ENCODE measurements at places on chromosomes 6 and 20. TPM values are rescaled to one million over a fixed set of nuclear protein-coding genes. Genes with fewer than 3 reads are reported as not detected.

DNA sequence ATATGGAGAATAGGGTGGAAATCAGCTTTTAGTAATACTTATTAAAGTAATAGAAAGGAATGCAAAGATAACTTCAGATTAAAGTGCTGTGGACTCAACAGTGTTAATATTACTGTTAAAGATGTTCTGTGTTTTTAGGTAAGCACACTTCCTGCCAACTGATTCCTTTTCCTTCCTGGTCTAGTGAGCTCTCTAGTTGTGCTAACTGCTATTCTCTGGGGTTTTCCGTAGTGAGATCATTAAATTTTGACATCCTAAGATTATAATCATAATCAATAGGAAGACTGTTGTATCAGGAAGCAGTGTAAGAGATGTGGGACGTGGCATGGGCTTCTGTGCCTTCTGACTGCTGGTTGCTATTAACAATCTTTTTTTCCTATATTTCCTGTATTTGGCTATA is 1.2 kb upstream of the TMEM217 start:
- H3K27me3 ChIP-seq = no peaks in the 10 kb centered on the region
- H3K36me3 ChIP-seq = peaks cover under 1% of the 10 kb centered on the region
- peak overlapping the region; percentile 87 for H3K27ac ChIP-seq
- no peak for DNase-seq

DNA sequence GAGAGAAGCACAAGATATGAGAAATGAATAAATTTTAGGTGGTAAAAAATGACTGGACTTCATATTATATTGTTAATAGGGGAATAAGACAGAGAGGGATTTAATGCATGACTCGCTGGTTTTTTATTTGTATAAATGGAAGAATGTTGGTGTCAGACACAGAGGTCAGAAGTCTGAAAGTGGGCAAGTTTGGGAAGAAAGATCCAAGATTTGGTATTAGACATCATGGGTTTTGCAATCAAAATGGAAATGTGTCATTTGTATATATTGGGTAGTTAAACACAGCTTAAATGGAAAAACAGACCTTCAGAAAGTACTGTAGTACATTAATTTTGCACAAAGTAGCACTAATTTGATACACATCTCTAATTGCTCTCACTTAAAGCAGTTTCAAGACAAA is 96.2 kb downstream of the EYA4 start:
- DNase-seq = no peak
- no peak overlapping the region for H3K27ac ChIP-seq
- H3K4me1 ChIP-seq = no peaks in the 10 kb centered on the region
- no peak overlapping the region for H3K4me3 ChIP-seq
- no peaks in the 10 kb centered on the region for H3K27me3 ChIP-seq

DNA sequence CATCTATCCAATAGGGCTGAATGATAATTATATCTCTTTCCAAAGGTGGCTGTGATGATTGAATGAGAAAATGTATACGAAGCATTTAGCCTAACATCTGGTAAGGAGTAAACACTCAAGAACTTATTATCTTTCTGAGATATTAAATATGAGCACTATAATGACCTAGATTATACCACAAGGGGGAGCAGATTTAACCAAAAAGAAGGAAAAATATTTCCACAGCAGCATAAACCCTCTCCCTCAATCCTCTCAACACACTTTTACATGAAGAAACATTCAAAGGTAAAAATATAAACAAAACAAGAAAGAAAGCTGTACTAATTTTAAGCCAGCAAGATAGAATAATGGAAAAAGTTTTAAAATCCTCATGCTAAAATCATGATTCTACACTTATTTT is 68.4 kb downstream of the SHPRH start:
- peaks cover 30% of the 10 kb centered on the region for H3K36me3 ChIP-seq
- no peak overlapping the region for H3K27ac ChIP-seq
- H3K4me3 ChIP-seq = no peak overlapping the region
- no peaks in the 10 kb centered on the region for H3K4me1 ChIP-seq
- H3K27me3 ChIP-seq = no peaks in the 10 kb centered on the region

DNA sequence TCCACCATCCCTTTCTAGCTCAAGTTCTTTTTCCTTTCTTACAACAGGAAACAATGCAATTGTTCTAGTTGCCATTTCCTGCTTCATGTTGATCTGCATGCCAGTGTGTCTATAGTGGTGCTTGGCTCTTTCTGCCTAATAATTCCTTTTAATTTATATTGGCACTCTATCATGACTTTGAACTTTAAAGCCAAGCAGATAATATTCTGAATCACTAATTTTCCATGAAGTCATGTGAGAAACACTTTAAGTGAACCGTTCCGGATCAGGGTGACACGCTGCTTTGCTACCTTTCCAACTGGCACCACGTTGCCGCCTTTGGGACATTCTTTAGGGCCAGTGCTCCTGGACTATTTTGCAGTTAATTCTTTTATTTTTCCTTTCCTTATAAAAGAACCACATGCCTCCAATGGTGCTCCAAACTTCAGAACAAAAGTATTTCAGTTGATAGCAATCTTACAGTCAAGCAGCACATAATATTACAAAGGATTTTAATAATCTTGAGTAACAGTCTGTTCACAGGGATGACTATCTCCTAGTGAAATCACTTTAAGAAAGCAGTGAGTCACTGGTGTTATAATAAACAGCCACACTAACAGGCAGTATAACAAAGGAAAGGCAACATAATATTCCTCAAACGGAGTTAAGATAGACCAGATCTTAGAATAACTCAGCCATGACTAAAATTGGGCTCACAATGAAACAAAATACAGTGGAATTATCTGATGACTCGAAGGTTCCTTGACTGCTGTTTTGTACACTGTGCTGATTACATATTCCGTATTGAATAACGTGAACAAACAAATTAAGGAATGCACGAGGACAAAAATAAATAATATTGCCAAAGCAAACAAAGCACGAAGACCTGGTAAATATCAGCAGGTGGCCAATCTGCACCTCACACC is 19.0 kb upstream of the BLOC1S5 start:
- no peak for DNase-seq
- H3K27me3 ChIP-seq = no peaks in the 10 kb centered on the region
- peaks cover 14% of the 10 kb centered on the region for H3K36me3 ChIP-seq

DNA sequence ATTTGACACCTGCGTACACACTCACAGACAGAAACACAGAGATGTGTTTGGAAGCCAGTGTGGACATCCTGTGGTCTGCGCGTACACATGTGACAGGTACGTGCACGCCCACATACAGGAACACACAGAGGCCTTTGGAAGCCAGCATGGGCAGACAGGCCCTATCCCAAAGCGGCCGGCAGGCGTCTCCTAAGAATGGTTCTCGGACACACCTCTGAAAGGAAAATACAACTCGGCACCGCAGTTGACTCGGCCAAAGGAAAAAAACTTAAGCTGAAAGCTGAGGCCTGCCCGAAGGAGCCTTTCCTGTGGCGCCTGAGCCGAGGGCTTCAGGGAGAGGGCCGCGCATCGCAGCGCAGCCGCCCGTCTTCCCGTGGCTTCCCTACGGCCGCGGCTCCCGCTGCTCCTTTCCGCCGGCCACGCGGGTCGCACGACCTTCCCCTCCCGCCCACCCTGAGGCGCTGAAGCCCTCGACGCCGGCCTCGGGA is 1.4 kb upstream of the CEP43 start:
- peaks cover 5% of the 10 kb centered on the region for H3K36me3 ChIP-seq
- H3K4me3 ChIP-seq = peak overlapping the region; percentile 95
- peak; percentile 41 for DNase-seq
- H3K27me3 ChIP-seq = no peaks in the 10 kb centered on the region
- peaks cover 19% of the 10 kb centered on the region for H3K4me1 ChIP-seq
- H3K27ac ChIP-seq = no peak overlapping the region

DNA sequence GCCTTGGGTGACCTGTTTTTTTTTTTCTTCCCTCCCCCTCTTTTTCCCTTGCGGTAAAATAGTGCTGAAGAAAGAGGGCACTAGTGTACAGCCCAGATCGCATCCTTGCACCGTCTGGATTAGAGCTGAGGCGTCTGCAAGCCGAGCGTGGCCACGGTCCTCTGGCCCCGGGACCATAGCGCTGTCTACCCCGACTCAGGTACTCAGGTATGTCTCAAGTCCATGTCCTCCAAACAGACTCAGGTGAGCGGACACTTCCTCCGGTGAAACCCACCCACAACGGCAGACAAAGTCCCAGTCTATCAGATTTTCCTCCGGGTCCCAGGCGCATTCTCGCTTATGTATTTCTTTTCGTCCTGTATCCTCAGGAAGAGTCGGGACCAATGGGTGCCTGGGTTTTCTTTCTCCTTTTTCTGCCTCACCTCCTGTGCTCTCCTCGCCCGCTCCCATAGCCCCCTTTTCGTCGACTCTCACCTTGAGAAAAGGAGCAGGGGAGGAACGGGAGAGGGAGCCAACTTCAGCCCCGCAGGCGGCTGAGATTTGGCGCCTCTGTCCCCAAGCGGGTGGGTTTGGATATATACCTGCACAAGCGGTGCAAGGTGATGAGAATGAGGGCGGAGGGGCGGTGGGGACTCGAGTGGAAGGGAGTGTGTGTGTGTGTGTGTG is 1.1 kb upstream of the GRM1 start:
- no peaks in the 10 kb centered on the region for H3K36me3 ChIP-seq
- H3K27me3 ChIP-seq = peaks cover 25% of the 10 kb centered on the region
- H3K27ac ChIP-seq = no peak overlapping the region

DNA sequence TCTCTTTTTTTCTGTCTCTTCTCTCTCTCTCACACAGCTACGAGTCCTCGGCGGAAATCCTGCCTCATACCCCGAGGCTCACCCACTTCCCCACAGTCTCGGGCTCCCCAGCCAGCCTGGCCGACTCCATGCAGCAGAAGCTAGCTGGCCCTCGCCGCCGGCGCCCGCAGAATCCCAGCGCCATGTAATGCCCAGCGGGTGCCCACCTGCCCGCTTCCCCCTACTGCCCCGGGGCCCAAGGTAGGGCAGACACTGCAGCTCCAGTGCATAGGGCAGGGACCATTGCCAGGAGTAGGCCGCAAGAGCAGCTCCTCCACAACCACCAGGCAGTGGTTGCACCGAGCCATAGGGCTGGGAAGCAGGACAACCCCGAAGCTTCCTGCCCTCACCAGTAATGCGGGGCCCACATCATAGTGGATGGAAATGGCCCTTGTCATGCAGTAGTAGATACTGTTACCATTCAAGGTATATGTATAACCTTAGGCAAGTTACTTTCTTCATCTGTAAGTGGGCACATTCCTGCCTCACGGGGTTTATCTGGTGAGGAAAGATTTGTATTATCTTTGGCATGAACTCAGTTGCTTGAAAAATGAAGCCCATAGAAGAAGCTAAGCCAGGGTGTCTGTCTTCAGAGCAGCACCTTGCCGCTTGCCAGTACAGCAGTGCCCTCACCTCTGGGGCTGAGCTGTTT is 36.9 kb upstream of the ID1 start:
- H3K27ac ChIP-seq = no peak overlapping the region
- H3K27me3 ChIP-seq = no peaks in the 10 kb centered on the region
- H3K4me3 ChIP-seq = no peak overlapping the region
- DNase-seq = no peak

- H3K27ac ChIP-seq = no peak overlapping the region
- no peak for DNase-seq
- H3K27me3 ChIP-seq = peaks cover 15% of the 10 kb centered on the region
- no peaks in the 10 kb centered on the region for H3K36me3 ChIP-seq
These were observed 48.9 kb upstream of the RALGAPA2 start for GRCh38 chr20:20761301-20761700.

MMP24 gene
- total RNA-seq = 0.16 TPM

SLC12A5 gene
- not detected for total RNA-seq

RSPH9 gene
- not detected for total RNA-seq

SLC52A3 gene
- not detected for total RNA-seq
